ENCODE measurements at places on chromosomes 7 and 10. TPM values are rescaled to one million over a fixed set of nuclear protein-coding genes. Genes with fewer than 3 reads are reported as not detected.

Gene HMX2
- not detected for total RNA-seq

Gene NEBL
- 0.33 TPM for total RNA-seq

Gene CPN1
- not detected for total RNA-seq

GRCh38 chr10:98384531-98385133 lies 30.4 kb downstream of the PYROXD2 start:
- no peak overlapping the region for H3K4me3 ChIP-seq
- DNase-seq = no peak
- peaks cover 4% of the 10 kb centered on the region for H3K36me3 ChIP-seq
- H3K27me3 ChIP-seq = no peaks in the 10 kb centered on the region
- no peak overlapping the region for H3K27ac ChIP-seq
- H3K4me1 ChIP-seq = peaks cover 10% of the 10 kb centered on the region

Gene ITGA8
- 1.3 TPM for total RNA-seq

DNA sequence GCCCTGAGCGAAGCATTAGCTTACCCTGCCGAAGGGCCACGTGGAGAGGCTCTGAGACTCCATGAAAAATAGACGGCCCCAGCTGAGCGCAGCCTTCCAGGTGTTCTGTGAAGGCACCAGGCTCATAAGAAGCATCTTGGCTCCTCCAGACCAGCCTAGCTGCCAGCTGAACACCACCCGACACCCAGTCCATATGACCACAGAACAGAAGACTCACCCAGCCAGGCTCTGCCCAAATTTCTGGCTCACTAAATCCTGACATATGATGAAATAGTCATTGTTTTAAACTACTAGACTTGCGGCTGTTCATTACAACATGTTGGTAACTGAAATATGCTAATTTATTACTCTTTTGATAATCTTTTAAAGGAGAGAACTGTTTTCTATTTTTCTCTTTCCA lies 99.5 kb upstream of the ABI1 start:
- H3K4me1 ChIP-seq = no peaks in the 10 kb centered on the region
- H3K27me3 ChIP-seq = no peaks in the 10 kb centered on the region
- no peaks in the 10 kb centered on the region for H3K36me3 ChIP-seq

DNA sequence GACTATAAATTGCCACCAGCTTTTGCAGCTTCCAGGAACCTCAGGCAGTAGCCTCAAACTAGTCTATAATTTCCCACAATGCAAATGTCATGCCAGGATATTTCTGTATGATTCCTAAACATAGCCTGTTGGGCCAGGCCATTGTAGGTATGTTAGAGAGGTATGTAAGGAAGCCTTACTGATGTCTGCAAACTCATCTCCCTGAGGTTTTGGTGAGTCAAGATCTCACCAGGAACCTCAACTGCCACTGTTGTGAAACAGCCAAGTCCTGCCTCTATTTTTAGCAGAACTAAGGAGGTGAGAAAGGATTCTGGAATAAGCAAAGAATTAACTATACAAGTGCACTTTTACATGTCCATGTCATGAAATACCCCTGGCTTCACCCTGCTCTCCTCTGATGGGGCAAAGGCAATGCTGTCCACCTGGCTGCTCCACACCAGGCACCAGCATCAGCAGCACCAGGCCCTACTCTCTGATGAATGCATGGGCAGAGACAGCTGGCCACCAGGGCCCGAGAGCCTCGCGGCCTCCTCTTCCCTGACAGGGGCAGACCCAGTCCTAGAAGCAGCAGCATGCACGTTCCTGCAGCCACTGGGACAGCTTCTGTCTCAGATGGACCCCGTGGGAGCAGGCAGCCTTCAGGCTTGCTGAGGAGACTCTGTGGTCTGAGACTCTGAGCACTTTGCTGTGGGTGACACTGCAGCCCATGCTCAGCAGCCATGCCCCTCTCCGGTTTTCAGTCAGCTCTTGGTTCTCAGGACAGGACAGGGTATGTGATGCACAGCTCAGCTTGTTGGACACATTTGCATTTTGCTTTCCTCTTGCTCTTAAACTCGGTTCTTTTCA lies 147.3 kb downstream of the ZMYND11 start:
- peaks cover 9% of the 10 kb centered on the region for H3K4me1 ChIP-seq
- H3K27ac ChIP-seq = no peak overlapping the region
- no peaks in the 10 kb centered on the region for H3K27me3 ChIP-seq

DNA sequence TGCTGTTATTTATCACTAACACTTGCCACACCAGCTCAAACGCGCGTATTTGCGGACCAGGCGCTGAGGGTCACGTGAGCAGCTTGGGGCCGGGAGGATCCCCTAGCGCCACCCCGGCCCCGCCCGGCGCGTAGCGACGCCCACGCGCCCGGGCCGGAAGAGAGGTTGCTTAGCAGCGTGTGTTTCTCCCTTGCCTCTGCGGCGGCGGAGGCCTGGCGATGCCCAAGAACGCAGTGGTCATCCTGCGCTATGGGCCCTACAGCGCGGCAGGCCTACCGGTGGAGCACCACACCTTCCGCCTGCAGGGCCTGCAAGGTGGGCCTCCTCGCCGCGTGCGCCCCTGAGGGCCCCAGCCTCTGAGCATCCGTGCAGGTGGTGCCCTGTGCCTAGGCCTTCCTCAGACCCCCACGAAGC lies at the start of gene C10orf53:
TSS of gene C10orf53 (plus strand) at position 172 of the 414 bp plus-strand sequence. CDS start at position 219, 47 bp downstream.
- no peaks in the 10 kb centered on the region for H3K36me3 ChIP-seq
- no peaks in the 10 kb centered on the region for H3K4me1 ChIP-seq
- no peak within 1 kb of the TSS for H3K4me3 ChIP-seq
- no peak within 1 kb of the TSS for H3K27ac ChIP-seq

Gene TSPAN13
- 2.8 TPM for total RNA-seq

GRCh38 chr10:86836044-86836443 lies 79.6 kb downstream of the BMPR1A start:
- no peaks in the 10 kb centered on the region for H3K27me3 ChIP-seq
- no peak overlapping the region for H3K4me3 ChIP-seq
- no peaks in the 10 kb centered on the region for H3K36me3 ChIP-seq
- H3K4me1 ChIP-seq = no peaks in the 10 kb centered on the region

DNA sequence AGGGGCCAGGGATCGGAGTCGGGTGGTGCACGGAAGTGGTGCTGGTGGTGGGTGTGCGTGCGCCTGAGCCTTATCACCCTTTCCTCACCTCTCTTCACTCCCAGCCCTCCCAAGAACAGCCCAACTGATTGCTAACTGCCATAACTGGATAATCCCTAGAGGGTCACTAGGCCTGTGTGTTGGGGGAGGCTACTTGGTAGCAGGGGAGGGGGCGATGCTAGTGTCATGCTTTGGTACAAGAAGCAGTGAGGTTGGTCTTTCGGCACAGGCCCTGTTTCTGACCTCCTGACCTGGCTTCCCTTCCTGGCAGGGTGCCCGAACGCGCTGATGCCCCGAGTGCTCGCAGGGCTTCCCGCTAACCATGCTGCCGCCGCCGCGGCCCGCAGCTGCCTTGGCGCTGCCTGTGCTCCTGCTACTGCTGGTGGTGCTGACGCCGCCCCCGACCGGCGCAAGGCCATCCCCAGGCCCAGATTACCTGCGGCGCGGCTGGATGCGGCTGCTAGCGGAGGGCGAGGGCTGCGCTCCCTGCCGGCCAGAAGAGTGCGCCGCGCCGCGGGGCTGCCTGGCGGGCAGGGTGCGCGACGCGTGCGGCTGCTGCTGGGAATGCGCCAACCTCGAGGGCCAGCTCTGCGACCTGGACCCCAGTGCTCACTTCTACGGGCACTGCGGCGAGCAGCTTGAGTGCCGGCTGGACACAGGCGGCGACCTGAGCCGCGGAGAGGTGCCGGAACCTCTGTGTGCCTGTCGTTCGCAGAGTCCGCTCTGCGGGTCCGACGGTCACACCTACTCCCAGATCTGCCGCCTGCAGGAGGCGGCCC lies 652 bp downstream of the KAZALD1 start:
- peak overlapping the region; percentile 97 for H3K27ac ChIP-seq
- H3K4me1 ChIP-seq = peaks cover 13% of the 10 kb centered on the region
- no peaks in the 10 kb centered on the region for H3K27me3 ChIP-seq
- H3K4me3 ChIP-seq = peak overlapping the region; percentile 98

Gene SFTPA1
- total RNA-seq = not detected

GRCh38 chr10:114767101-114767985 lies 54.2 kb upstream of the FHIP2A start:
- no peaks in the 10 kb centered on the region for H3K36me3 ChIP-seq
- peak; percentile 74 for DNase-seq
- H3K4me1 ChIP-seq = no peaks in the 10 kb centered on the region
- H3K4me3 ChIP-seq = peak overlapping the region; percentile 67
- no peaks in the 10 kb centered on the region for H3K27me3 ChIP-seq

DNA sequence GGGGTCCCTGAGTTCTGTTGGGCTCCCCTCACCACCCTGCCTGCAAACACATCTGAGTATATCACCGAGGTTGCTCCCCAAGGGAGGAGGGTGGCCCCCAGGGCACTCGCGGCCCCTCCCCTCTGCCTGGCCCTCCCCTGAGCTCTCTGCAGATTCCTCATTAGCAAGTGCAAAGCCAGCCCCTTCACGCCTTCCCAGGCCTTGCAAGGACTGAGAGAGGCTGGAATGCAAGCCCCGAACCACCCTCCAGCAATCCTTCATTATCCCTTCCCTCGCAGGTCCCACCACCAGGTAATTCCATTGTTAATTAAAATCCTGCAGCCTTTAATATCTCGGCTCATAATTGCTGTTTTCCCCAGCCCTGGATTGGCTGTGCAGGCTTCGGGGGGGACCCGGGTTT lies 35.3 kb upstream of the MYL10 start:
- no peak overlapping the region for H3K27ac ChIP-seq
- H3K4me1 ChIP-seq = no peaks in the 10 kb centered on the region
- H3K36me3 ChIP-seq = no peaks in the 10 kb centered on the region
- no peak for DNase-seq
- no peak overlapping the region for H3K4me3 ChIP-seq

Gene HERC4
- total RNA-seq = 77.0 TPM

DNA sequence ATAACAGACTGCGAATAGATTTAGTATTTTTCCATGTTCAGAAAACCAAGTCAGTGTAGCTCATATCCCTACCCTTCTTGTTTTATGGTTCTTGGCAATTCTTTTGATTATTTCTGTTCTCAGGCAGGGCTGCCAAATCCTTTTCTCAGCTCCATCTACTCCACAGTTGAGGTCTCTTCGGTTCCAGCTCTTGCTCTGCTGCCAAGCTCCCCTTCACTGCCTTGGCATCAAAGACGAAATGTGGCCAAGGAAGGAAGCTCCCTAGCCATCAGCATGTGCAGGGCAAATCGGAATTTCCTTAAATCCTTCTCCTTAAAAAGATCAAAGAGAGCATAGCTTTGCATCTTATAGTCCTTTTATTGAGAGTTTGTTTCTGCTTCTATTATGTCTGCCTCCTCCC lies 116.4 kb upstream of the NOBOX start:
- H3K27me3 ChIP-seq = no peaks in the 10 kb centered on the region
- H3K4me3 ChIP-seq = no peak overlapping the region
- no peaks in the 10 kb centered on the region for H3K36me3 ChIP-seq

Gene STOX1
- total RNA-seq = under 0.01 TPM

GRCh38 chr7:36405409-36405803 lies 15.7 kb downstream of the ANLN start:
- H3K4me3 ChIP-seq = no peak overlapping the region
- DNase-seq = no peak
- H3K27me3 ChIP-seq = no peaks in the 10 kb centered on the region
- no peak overlapping the region for H3K27ac ChIP-seq
- peaks cover 4% of the 10 kb centered on the region for H3K36me3 ChIP-seq

DNA sequence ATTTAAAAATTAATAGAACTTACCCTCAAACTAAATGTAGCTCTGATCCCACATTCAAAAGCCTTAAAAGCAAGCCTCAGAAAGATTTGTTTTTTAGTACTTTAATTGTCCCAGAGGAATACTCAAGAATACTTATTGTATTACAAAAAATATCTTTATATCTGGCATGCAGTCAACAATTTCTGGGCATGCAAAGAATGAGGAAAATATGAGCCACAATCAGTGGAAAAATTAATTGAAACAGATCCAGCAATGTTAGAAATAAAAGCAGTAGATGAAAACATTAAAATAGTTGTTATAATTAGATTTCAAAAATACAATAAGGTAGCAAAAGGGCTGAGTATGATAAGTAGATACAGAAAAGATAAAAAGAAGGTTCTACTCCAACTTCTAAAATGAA lies 154.7 kb downstream of the PON1 start:
- no peaks in the 10 kb centered on the region for H3K27me3 ChIP-seq
- DNase-seq = no peak
- H3K4me1 ChIP-seq = no peaks in the 10 kb centered on the region
- H3K36me3 ChIP-seq = no peaks in the 10 kb centered on the region
- H3K27ac ChIP-seq = no peak overlapping the region

Gene TDRD1
- total RNA-seq = not detected

Gene WIPF3
- 0.33 TPM for total RNA-seq

DNA sequence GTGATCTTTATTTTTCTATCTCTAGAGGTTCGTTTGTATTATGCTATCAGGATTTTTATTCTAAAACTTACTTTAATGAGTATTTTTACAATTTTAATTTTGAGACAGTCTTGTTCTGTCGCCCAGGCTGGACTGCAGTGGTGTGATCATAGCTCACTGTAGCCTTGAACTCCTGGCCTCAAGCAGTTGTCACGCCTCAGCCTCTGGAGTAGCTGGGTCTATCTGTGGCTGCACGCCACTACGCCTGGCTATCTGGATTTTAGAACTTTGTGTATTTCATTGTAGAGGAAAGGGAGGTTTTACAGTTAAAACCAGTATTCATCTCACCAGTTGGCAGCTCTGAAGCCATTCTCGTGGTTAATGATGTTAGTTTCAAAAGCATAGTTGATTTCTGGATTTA lies 25.9 kb downstream of the DNAJB6 start:
- H3K4me1 ChIP-seq = no peaks in the 10 kb centered on the region
- no peaks in the 10 kb centered on the region for H3K27me3 ChIP-seq
- DNase-seq = no peak
- H3K36me3 ChIP-seq = peaks cover 19% of the 10 kb centered on the region
- H3K27ac ChIP-seq = no peak overlapping the region

DNA sequence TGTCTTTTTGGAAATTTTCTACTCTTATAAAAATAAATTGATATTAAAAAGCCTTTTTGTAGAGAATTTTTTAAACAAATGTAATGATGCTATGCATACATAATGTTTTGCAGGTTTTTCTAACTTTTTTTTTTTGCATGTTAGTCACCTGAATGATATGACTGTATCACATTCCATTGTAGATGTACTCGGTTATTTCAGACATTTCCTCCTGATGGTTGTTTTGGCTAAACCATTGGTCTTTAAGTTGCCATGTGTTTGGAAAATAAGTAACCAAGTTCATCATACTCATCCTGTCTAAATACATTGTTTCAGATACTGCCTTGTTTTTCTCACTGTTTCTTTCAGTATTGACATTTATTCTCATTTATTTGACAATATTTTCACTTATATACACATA lies 25.8 kb downstream of the NHLRC2 start:
- no peaks in the 10 kb centered on the region for H3K4me1 ChIP-seq
- peak; percentile 71 for DNase-seq
- H3K27ac ChIP-seq = no peak overlapping the region
- no peaks in the 10 kb centered on the region for H3K36me3 ChIP-seq

Gene NXPH1
- total RNA-seq = not detected

Gene CYP2C19
- total RNA-seq = not detected

GRCh38 chr7:5083311-5083711 lies 37.7 kb downstream of the RBAK start:
- no peaks in the 10 kb centered on the region for H3K4me1 ChIP-seq
- no peak overlapping the region for H3K4me3 ChIP-seq
- no peaks in the 10 kb centered on the region for H3K27me3 ChIP-seq
- no peaks in the 10 kb centered on the region for H3K36me3 ChIP-seq
- no peak overlapping the region for H3K27ac ChIP-seq
- DNase-seq = no peak

Measured in fibroblast of lung (primary cell).